ENCODE measurements at places on chromosomes 6 and 20.

GRCh38 chr20:51131811-51132210 is 108.9 kb upstream of the KCNG1 start:
- DNase-seq: no peak

- DNase-seq: no peak
These were observed 8.4 kb upstream of the NUP153 start for GRCh38 chr6:17714879-17715851.

GRCh38 chr6:107601406-107601805 is 111.5 kb downstream of the SOBP start:
- no peak for DNase-seq

GRCh38 chr6:117840541-117840983 is 66.5 kb upstream of the SLC35F1 start:
- DNase-seq: peak; percentile 11

DNA sequence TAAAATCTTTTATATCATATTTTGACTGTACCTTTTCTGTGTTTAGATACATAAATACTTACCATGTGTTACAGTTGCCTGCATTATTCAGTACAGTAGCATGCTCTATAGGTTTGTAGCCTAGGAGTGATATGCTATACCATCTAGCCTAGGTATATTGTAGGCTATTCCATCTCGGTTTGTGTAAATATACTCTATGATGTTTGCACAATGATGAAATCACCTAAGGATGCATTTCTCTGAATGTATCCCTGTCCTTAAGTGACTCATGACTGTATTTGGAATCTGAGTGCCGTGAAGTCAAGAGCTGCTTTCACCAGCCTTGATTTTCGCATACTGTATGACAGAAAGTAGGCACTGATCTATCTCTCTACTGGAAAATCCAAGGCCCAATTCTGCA is 129.9 kb downstream of the UTRN start:
- DNase-seq: no peak

- DNase-seq: no peak
These were observed 863.1 kb downstream of the MAFB start for GRCh38 chr20:39825950-39826349.

DNA sequence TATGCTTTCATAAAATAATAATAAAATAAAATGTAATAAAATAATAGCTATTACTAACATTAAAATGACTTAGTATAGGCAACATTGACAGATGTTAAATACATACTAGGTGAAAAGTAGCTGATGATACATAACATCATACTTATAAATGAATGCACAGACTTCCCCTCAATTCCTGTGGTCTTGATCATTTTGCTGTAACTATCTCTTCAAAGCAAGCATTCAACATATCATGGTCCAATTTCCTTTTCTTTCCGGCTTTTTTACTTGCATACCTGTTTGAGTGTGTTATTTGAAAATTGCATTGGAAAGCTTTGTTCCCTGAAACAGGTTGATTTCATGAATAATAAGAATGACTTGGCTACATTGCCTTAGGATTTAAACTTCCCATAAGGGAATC is 309.3 kb downstream of the HDGFL1 start:
- no peak for DNase-seq

- DNase-seq: no peak
These were observed 25.7 kb downstream of the MAFB start for GRCh38 chr20:40663304-40663790.

GRCh38 chr6:46243754-46244153 is 73.0 kb upstream of the ENPP5 start:
- DNase-seq: no peak

DNA sequence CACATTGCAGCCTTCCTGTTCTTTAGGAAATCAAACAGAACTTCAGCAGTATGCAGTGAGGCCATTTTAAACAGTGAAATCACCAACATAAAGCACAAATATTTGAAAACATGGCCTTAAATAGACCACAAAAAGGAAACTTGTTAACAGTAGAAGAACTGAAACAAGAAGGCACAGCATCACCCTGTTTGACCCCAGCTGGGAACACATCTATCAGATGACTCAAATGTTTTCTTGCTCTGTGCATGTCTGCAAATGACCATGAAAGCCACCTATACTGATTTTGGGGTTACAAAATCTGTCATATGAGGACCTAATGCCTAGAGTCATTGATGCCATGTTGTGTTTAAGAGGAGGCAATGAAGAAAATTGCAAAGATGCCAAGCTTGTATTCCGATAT is 123.8 kb upstream of the ADGRF1 start:
- no peak for DNase-seq

- no peak for DNase-seq
These were observed 80.2 kb downstream of the TSHZ2 start for GRCh38 chr20:53052380-53052779.

DNA sequence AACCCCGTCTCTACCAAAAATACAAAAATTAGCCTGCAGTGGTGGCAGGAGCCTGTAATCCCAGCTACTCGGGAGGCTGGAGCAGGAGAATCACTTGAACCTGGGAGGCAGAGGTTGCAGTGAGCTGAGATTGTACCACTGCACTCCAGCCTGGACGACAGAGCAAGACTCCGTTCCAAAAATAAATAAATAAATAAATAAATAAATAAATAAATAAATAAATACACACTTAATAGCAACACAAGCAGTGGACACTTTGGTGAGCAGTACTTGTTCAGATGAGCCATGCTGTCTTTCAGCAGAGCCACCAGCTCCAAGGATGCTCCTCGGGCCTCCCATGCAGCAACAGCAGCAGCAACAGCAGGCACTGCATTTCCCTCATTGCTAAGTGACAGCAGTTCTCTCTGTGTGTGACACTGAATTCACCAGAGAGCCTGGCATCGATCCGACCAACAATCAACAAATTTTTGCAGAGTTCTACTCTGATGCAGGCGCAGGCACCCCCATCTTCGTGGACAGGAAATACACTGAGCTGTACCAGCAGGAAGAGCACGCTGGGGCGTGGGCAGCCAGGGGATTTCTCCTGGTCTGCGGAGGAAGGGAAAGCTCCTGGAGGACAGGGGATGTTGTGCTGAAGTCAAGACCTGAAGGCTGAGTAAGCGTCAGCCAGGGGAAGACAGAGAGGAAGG is 54.0 kb upstream of the SNX9 start:
- DNase-seq: no peak

DNA sequence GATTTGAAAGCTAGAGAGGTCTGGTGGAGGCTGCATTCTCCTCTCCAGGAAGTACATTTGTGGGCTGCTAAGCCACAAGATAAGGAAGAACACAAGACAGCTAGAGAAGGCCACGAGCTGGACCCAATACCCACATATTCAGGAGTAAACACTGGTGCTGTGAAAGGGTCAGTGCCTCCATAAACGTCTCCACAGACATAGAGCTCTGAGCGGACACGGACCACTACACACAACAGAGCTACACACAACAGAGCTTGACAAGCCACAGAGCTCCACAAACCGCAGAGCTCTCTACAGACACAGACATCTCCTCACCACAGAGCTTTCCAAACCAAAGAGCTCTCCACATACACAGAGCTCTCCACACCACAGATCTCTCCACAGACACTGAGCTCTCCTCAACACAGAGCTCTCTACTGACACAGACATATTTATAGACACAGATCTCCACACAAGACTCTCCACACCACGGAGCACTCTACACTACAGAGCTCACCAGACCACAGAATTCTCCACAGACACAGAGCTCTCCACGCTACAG is 51.9 kb downstream of the ERMARD start:
- no peak for DNase-seq

DNA sequence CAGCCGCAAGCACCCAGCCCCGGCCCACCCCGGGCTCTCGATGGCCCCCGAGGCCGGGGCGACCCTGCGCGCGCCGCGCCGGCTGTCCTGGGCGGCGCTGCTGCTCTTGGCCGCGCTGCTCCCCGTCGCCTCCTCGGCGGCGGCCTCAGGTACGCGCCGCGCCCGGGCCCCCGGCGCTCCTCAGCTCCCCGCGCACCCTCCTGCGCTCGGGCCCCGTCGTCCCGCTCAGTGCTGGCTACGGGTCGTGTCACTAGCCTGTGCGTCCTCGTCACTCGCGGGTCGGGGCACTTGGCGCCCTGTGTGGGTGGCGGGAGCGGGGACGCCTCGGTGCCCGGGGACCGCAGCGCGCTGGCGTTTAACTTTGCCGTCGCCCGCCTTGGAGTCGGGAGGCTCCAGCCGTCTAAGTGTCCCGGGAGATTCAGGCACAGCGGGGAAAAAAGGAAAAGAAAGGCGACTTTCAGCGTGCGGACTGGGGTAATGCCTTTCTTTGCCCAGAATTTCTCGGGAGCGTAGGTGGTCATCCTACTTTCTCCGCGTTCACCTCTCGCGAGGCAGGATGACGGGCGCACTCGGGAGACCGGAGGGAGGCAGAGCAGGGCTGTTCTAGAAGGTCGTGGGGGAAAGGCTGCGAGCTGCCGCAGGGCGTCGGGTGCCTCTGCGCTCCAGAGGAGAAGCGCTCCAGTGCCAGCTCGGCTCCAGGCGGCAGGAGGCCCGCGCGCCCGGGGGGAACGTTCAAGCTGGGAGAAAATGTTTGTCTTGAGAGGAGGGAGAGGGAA is 545 bp downstream of the FNDC1 start:
- peak; percentile 78 for DNase-seq

DNA sequence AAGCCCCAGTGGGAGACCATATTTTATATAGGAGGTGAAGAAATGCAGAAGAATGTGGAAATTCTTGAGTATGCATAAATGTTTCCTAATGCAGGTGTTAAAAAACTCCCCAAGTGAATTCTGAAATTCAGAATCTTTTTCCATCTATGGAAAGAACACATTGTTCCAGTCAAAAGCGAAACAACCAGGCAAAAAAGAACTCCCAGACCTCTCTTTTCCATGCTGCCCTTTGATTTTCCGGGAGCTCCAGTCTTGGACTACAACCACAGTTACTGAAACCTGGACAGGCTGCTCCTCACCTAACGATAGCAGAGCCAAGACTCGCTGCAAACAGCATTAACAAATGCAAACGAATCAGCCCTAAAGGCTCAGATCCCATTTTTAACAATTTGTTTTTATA is 108.7 kb upstream of the CNKSR3 start:
- DNase-seq: no peak

GRCh38 chr20:59451641-59452040 is 151.2 kb downstream of the EDN3 start:
- no peak for DNase-seq

GRCh38 chr20:23270382-23270911 is 80.1 kb upstream of the NXT1 start:
- peak; percentile 23 for DNase-seq

DNA sequence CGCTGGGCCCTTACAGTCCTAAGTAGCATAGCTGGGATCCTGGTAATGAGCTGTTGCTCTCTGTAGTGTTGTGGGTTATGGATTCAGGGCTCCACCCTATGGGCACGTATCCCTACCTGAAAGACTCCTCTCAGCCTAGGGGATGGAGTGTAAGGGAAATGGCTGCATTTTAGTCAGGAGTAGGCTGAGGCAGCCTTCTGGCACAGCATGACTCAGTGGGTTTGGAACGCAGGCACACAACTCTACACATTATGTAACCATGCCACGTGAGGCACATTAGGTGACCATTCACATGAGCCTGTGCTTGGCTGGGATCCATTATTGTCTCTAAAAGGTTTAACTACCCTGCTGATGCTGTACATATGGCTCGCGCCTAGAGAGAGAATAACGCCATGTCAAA is 27.8 kb downstream of the HDDC2 start:
- DNase-seq: no peak

DNA sequence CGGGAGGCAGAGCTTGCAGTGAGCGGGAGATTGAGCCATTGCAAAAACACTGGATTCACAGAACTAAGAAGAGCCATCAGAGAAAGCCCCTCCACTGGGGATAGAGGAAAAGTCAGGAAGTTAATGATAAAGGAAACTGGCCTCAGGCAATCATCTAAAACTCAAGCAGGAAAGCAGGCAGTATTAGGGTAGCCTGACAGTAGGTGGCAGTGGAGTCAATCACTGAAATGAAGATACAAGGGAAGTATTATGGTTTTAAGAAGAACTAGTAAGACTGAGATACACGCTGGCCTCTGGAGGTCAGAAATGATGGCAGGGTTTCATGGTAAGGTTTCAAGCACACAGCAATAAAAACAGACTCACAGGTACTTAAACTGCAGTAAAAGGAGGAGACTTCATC is 578.3 kb downstream of the HACE1 start:
- peak; percentile 33 for DNase-seq

- no peak for DNase-seq
These were observed 608.1 kb downstream of the TENT5A start for GRCh38 chr6:81144346-81144745.

GRCh38 chr6:169976301-169977081 is 225.1 kb downstream of the ERMARD start:
- DNase-seq: no peak

- DNase-seq: no peak
These were observed 18.2 kb downstream of the KCNQ5 start for GRCh38 chr6:72639920-72640614.

- DNase-seq: no peak
These were observed 74.1 kb upstream of the TCF21 start for GRCh38 chr6:133814797-133815196.
